ENCODE measurements at places on chromosomes 5 and 9.

DNA sequence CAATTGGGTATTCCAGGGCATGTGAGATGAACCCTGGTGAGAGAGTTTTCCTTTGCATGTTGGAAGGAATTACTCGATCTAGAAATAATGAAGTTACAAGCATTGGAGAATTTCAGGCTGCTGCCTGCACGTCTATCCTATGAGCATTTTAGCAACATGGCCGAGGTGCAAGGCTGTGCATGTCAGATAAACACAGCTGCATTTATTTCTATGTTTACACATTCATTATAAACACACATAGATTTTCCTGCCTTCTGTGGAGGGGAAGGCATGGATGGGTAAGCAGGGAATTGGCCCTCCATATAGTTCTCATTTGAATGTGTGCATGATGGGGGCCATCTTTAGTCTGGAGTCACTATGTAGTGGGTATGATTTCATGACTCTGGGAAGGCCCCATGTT lies 42.3 kb downstream of the AOPEP start:
- DNase-seq: no peak

DNA sequence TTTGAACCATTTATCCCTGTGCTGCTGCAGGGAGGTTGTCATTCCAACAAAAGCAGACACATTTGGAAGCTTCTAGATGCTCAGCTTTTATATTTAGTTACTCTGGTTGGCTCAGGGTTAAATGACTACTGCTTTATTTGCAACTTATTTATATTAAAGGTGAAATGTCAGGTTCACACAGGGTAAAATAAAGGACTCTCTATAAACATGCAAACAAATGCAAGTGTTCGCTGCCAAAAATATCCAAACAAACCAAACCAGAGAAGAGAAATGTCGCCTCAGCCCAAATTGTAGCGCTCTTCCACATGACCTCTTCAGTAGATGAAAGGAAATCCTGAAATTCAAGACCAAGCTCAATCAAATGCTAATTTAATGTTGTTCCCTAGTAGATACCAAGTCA lies 57.0 kb upstream of the LIFR start:
- no peak for DNase-seq

GRCh38 chr5:107387526-107388140 lies 283.1 kb downstream of the EFNA5 start:
- DNase-seq: no peak

DNA sequence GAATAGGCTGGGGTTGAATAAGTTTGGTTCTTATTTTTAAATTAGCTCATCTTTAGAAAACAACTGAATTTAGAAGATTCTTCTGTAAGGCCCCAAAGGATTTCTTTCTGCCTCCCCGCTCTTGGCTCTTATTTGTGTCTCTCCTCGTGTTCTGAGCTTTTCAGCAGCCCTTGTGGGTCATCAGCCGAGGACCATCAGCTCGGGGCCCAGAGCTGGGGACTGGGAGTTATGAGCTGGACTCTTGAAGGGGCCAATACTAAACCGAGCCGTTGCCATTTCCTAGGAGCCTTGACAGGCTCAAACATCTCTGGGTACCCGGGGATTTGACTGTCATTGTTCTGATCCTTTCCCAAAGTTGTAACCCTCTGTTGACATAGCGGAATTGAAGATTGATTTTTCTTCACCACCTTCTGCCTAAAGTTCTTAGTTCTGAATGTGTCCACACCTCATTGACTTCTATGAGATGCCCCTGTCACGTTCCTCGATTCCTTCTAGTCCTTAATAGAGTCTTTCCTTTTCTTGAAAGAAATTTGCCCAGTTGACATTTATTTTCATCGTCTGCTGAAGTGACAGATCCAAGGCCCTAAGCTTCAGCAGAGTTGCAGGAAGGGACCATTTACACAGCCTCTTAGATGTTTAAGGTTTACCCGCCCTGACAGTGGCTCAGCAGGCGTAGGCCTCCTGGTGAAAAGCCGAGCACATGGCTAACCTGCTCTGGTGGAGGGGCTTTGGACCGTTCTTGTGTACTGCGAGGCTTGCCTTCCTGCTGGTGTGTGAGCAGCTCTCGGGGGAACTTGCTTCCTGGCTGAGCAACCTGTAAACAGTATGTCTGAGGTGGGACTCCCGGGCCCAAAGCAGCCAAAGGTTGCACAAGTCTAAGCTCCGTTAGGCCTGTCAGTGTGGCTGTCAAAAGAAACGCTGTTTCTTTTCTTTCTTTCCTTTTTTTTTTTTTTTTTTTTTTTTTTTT lies 24.0 kb downstream of the ABL1 start:
- no peak for DNase-seq

- DNase-seq: no peak
These were observed 2.5 kb upstream of the PCDHAC1 start for GRCh38 chr5:140923601-140924000.

GRCh38 chr5:167579693-167580055 lies 711.8 kb upstream of the WWC1 start:
- DNase-seq: no peak

DNA sequence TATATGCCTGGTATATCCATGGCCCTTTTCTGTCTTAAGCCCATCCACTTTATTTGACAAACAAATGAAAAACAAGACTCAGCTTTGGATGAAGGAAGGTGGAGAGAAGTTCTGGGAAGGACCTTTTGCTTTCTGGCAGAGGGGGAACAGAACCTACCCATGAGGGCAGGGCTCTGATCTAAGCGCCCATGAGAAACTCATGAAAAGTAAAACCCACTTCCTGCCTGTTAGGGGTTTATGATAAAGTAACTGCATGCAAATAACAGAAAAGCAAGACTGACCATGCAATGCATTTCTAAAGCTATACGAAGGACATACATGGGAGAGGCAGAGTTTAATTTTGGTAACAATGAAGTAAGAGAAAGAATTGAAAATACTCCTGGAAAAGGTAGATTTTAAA lies 181.9 kb upstream of the ADRA1B start:
- no peak for DNase-seq

- DNase-seq: no peak
These were observed 4.5 kb downstream of the NDUFS6 start for GRCh38 chr5:1805736-1806135.

DNA sequence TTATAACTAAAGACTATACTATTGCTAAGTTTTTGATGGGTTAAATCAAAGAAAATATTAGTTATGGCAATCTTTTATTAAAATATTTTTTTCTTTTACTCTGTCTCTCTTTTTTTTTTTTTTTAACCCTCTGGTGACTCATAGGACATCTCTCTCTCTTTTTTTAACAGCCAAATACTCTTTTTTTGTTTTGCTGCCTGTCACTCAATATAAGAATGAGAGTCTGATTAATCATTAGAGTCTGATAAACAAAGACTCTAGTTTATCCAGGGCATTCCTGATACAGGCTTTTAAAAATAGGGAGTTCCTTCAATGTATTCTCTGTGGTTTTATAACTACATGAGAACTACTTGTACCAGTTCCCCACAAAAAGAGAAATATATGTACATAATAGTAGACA lies 77.3 kb downstream of the SLC38A9 start:
- DNase-seq: no peak

DNA sequence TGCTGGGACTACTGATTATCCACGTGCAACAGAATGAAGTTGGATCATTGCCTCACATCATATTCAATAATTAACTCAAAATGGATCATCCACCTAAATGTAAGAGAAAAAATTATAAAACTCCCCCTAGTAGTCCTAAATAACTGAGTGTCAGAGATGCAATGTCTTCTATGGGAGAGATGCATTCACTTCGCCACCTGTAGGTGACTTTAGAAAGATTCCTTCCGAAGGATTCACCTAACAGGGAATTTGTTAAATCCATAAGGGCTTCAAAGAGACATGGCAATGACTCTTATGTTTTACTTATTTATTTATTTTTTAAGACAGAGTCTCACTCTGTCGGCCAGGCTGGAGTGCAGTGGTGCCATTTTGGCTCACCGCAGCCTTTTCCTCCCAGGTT lies 526.0 kb downstream of the MTRR start:
- no peak for DNase-seq

DNA sequence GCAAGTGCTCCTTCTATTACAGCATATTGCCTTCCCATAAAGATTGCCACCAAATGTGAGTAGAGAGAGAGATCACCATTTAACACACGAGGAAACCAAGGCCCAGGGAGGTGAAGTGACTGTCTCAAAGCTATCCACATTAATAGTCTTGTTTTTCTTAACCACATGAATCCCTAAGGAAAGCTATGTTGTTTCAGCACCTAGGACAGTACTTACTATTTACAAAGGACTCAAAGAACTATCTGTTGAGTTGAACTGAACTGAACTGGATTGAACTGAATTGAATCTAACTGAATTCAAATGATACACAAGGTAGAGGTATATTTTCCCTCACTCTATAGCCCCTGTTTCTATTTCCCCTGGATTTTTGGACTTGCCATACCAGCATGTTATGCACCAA lies 430.4 kb downstream of the CAAP1 start:
- DNase-seq: no peak

GRCh38 chr5:35285011-35285410 lies 54.7 kb upstream of the PRLR start:
- DNase-seq: no peak

DNA sequence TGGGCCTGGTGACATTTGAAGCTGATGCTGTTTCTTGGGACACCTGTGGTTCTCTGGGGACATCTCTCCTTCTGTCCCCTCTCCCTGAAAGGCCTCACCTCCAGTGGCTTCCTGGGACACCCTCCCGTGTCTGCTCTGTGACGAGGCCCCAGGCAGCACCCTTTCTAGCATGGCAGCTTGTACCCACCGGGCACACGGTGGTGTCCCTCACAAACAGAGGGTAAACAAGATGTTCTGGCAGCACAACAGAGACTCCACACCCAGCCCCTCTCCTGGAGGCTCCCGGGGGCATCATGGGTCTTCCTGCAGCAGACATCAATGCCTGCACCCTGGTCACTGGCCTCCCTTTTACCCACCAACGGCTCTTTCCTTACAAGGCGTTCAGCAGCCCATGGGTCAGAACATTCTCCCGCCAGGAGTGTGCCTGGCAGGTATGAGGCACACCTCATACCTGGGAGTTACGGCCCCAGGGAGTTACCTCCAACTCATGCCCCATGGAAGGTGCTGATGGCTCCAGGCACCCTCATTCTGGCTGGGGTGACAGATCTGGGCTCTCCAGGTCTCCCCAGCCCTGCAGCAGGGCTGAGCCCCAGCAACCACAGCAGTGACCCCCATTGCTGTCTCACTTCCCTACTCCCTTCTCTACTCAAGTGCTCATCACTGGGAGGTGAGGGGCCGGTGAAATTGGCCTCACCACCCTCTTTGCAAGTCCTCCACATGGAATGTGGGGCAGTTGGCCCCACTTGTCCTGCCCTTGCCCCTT lies 51.1 kb downstream of the BARX1 start:
- no peak for DNase-seq

GRCh38 chr5:107322936-107323335 lies 347.8 kb downstream of the EFNA5 start:
- no peak for DNase-seq

DNA sequence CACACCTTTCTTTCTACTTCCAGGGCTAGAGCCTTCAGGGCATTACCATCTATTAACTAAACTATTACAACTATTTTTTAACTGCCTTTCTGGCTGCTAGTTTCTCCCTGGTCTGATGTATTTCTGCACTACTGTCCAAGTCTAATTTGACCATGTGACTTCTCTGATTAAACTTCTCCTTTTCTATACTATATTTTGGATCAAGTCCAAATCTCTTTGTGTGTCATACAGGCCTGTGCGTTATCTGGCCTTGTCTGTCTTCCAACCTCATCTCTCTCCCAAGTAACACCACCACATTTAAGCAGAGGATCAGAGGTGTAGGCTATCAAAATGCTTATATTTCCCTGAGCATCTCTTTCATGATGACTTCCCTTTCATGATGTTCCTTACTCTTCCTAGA lies 47.2 kb upstream of the OR13F1 start:
- no peak for DNase-seq

GRCh38 chr5:27450607-27451006 lies 412.2 kb upstream of the CDH9 start:
- DNase-seq: no peak

GRCh38 chr9:15935661-15936305 lies 382.9 kb downstream of the CCDC171 start:
- no peak for DNase-seq

DNA sequence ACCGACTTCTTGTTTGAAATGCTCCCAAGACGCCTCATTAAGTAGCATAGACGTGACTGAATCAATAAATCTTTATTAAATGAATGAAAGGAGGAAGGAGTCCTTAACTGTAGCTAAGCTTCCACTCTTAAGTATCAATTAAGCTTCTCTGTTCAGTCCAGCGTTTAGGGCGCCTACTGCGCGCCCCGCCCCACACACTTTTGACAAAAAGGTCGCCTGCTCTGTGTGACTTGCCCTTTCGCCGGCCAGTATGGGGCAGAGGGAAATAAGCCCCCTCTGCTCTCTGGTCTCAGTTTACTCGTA lies 662 bp upstream of the DOLPP1 start:
- DNase-seq: no peak

DNA sequence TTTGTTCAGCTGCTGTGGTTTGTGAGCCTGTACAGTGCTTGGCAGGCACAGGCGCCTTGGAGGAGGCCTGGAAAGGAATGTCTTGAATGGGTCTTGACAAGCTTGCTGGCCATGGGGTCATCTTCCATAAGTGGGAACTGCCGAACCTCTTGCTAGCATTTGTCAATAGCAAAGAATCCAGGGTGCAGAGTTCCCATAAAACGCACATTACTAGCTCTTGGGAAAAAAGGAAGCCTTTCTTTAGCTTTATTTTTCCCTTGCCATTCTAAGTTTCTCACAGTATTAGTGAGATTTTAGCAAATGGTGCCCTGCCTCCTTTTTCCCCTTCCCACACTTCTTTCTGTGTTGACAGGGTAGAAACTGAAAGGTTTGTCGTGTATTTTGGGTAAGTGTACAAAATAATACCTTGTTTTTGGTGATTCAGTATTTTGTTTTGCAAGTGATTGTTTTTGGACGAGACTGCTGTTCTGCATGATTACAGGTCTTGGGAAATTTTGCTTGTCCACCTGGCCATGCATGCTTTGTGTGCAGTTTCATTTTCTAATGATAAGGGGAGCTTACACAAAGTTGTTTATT lies 82.0 kb downstream of the ADGRV1 start:
- DNase-seq: peak; percentile 9

DNA sequence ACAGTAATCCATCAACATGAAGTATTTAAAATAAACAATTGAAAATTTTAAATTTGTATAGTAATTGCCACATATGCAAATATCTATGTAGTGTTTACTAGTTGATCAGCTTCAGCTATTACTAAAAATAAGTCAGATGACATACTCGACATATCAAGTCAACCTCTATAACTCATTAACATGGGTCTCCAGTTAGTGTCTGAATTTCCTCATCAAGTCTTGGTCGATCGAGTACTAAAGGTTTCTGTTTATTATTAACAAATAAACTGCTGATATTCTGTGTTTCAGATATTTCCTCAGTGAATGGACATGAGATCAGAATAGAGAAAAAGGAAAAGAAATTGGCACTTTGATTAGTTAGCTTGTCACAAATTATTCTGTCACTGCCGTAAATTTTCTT lies 266.5 kb upstream of the ITGA1 start:
- DNase-seq: no peak

GRCh38 chr5:174503461-174504265 lies 220.7 kb upstream of the MSX2 start:
- DNase-seq: peak; percentile 81

DNA sequence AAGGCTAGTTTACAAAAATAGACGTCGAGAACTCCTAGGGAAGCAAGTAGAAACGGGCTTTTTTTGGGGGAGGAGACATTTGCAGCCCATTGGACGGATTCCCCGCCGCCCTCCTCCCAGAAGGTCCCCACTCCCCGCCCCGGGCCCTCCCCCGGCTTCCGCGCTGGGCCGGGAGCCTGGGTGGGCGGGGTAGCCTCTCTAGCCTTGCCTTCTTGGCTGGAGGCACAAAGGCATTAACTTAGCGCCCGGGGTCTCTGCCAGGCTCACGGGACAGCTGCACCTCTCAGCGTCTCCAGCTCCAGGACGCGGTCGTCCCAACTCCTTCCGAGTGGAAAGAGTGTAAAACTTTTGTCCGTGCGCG lies at the start of gene DMRTA1:
TSS of gene DMRTA1 (plus strand) at position 236 of the 361 bp plus-strand sequence. CDS start 242 bp downstream, outside the sequence.
- peak; percentile 37 for DNase-seq
